ENCODE measurements at places on chromosomes 2 and 18.

DNA sequence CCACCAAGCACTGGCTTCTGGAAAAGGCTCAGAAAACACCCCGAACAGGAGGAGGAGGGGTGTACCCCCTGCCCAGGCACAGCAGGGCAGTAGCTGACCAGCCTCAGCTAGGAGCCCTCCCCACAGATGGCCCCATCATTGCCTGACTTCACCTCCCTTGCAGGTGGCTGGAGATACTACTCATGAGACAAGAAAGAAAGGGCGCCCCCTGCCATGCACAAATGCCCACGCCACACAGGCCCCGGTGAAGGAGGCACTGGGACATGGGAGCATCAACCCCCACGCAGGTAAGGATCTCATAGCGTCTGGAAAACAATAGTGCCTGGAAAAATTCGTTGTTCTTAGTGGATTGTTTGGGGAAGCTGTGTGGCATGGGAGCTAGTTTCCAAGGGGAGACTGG, 240.6 kb downstream of the TFCP2L1 start:
- DNase-seq: no peak

- DNase-seq: no peak
These were observed 17.1 kb upstream of the CNNM3 start for GRCh38 chr2:96798733-96799622.

- no peak for DNase-seq
These were observed 82.0 kb downstream of the APOB start for GRCh38 chr2:20961858-20962257.

DNA sequence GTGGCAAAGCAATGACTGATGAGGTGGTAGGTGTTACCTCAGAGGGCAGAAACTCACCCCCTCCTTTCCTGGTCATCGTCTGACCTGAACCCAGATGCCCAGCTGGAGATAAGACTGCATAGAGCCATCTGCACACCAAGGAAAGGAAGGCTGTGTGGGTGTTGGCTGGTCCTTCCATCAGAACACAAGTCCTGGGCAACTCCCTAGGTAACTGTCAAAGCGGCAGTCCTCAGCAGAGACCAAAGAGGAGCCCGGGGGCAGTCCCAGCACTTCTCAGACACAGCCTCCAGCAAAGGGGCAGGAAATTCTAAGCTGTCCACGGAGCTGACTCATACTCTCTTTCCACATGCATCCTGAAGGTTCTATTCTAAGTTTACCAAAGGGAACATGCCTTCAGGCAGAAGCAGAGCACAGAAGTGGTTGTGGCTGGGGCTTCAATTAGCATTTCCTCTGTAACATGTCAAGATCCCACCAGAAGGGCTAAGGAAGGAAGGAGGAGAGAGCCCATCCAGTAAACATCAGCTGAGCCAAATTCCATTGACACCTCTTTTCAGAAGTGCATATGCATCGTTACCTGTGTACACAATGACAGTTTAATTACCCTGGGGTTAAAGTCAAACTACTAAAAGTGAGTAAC, 54.7 kb downstream of the SPRED2 start:
- peak; percentile 75 for DNase-seq

DNA sequence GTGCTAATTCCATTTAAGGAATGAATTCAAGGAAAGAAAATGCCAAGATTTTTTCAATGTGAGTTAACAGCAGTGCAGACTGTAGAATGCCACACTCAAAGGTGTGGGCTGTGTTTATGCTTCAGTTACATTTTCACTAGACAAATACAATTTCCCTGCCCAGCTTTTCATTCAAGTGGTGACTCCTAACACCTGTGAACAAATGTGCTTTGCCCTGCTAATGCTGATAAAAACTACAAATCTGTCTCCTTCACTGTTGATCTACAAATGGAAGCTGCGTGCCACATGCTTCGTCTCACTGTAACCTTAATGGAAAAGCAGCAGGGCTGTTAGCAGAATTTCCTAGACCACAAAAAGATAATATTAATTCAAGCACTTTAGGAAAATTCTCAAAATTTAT, 19.8 kb upstream of the TCF4 start:
- DNase-seq: no peak
